ENCODE measurements at places on chromosomes 7 and 10.

DNA sequence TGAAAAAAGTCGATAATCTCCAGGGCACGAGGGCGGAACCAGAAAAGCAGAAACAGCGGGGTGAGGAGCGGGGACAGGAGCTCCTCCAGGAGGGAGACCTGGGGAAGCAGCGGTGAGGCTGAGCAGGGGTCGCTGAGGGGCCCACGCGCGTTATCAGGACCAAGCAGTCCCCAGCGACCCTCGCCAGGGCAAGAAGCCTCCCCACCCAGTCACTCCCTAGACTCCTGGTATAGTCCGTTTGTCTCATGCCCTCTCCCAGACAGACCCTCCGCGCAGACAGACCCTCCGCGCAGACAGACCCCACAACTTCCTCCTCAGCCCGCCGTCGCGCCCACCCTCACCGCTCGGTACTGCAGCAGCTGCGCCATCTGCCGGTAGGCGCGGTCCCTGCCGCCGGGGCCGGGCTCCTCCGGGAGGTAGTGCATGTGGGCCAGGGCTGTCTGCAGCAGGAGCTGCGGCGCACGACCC, 6.3 kb downstream of the ATG9B start:
- peak; percentile 87 for DNase-seq

DNA sequence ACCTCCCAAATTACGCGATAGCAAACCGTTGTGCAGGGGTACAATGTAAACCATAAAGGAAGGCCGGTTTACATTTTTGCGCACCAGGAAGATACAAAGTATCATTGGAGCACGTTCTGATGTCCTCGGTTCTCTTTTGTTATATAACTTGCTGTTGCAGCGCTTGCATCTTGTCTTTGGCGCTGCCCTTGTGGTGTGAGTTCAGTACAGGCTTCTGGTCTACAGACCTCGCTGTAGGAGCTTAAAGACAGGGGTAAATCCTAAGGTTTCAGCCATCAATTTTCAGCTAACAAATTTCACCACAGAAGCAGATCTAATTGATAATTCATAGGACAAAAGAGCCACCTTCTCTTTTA, 1.5 kb upstream of the MKX start:
- no peak for DNase-seq

DNA sequence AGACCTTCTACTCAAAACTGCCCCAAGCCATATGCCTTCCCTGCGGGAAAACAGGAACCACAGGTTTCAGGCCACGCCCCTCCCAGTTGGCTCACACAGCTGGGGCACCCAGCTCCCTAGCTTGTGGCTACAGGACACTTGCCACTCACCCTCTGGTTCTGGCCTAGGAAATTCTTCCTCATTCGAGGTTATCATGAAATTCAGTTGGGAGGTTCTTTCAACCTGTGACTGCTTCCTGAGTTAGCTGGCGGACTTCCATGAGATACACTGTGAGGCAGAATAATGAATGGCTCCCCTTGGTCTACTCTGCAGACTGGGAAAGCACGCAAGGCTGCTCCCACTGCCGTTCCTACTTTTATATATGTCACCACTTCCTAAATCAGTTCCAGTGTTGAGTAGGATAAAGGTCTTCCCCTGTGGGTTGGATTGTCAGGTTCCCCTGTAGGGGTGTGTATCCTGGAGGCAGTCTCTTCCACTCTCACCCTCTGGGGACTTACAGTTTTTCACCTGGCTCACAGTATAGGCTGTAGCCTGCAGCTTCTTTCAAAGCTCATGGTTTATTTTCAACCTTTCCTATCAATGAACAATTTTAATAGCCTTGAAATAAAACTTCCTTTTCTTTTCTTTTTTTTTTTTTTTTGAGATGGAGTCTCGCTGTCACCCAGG, 37.0 kb downstream of the GPR22 start:
- DNase-seq: no peak

DNA sequence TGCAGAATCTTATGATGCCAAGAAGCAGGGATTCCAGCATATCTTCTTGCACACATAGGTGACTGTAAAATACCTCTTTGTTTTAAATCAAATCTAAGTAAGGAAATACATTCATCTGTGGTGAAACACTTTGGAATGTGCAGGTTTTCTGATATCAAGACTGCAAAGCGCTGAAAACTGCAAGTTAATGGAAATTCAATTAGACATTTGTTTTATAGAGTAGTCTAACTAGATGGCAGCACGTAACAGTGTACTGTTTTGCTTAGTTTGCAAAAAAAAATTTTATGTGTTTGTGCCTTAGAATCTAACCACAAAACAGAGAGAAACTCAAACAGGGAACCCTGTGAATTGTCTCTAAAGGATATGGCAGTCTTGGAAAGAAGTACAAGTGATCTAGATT, 259.2 kb downstream of the HDAC9 start:
- no peak for DNase-seq

DNA sequence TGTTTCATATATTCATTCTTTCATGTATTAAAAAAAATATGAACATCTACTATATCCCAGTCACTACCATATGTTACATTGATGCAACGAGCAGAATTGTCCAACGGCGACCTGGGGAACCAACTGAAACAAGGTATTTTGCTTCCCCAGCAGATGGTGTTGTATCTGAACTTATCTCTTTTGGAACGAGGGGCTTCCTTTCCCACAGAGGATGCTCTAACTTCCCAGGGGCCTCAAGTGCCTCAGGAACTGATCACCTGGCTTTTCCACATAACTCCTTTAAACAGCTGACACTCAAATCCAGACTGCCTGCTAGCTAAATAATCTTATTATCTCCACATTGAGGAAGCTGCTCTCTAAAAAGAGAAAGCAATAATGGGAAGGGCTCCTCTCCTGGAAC, 259.3 kb downstream of the HTR7 start:
- DNase-seq: no peak

- DNase-seq: peak; percentile 78
Observed at GRCh38 chr10:16828114-16828568, 10.9 kb upstream of the RSU1 start.

DNA sequence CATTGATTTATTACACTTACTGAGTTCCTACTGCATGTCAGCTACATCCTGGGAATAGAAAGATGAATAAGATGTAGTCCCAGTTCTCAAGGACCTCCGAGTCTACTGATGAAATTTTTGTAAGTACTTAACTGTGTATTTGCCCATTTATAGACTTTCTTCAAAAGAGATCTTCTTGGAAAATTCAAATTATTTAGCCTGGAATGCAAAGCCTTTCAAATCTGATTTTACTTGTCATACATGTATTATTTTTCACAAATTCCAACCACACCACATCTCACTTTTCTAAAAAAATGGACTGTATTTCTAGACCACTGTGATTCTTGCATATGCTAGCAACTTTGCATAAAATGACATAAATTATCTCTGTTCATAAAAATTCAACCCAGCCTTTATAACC, 581.3 kb downstream of the ATRNL1 start:
- DNase-seq: no peak

DNA sequence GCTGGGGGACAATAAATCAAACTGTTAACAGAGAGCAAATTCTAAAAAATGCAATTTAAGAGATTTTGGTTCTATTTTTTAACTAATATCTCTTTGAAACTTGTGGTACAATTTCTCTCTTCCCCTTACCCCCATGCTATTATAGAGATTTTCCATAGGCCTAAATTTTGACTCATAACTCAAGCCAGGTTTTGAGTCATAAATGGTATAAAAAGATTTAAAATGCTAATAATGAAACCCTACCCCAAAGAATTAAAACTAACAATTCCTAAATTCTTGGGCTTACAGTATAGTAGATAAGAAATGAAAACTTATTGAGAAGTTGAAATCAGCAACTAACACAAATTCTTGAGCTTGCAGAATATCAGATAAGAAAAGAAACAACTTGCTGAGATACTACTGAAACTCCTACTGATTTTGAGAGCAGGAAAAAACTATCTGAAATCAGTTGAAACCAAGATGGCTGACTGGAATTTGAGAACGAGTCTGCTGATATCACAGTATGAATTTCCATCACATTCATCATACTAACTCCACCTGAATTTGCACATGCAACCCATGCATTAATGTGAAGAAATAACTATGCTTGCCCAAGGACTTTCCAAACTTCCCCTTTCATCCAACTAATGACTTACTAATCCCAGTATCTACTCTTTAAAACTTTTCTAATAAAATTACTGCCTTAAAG, 36.3 kb downstream of the POT1 start:
- no peak for DNase-seq

DNA sequence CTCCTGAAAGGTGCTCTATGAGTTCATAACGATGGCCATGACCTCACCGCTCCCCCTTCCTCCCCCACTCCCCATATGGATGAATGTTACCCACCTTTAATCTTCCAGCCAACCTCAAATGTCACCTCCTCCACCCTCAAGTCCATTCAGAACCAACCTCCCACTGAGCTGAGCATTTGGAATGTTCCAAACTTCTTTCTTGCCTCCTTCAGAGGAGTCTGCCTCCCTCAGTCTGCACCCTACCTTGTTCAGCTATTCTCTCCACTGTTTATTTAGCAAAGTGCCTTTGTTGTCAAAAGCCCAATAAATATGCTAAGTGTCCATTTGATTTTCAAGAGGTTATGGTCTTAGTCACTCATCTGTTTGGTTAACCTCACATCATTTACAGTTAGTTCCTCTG, 22.9 kb upstream of the MTPAP start:
- no peak for DNase-seq

DNA sequence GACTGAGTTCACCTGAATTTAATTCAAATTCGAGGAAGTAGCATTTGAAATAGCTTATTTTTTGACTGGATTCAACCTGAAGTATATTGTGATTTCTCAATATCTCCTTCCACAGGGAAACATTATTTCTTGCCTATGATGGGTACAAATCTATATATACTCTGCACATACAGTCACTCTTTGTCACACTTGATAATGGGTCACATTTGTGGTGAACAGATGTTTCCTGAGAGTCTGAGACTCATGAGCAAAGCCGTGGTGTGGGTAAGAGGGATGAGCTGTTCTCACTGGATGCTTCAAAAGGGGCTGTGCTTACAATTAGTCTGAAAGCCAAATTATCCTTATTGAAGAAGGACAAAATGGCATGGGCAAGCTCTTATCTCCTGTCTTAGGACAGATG, 18.0 kb upstream of the TBXAS1 start:
- DNase-seq: no peak

DNA sequence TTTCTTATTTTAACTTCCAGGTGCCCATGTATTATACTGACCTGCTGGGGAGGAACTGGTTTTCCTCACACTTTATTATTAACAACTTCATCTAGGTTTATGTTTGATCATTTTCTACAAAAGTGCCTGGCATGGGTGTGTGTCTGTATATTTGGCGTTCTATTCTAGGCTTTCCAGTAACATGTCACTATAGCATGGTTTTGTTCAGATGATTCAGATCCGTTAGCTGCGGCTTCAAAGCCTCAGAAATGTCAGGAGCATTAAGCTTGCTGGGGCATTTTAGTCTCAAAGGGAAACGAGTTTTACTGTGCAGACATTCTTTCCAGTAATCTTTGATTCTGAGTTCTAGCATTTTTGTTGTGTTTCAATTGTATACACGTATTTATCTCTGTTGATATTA, 2.3 kb downstream of the INPP5A start:
- peak; percentile 61 for DNase-seq

DNA sequence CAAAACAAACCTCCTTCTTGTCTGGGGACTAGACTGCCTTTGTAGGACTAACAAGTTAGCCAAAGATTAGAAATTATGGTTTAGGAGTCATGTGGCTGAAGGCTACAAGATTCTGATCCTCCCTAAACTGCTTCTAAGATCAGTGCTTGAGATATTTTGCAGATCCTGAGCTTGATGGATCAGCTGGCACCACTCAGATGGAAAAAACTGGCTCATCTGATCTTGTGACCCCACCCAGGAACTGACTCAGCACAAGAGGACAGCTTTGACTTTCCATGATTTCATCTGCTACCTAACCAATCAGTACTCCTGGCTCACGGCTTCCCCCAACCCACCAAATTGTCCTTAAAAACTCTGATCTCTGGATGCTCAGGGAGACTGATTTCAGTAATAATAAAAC, 271.5 kb upstream of the TAC1 start:
- no peak for DNase-seq

- DNase-seq: peak; percentile 65
Observed at GRCh38 chr7:100894860-100895700, 608 bp downstream of the ACHE start.

- no peak for DNase-seq
Observed at GRCh38 chr10:87500646-87501048, 4.0 kb upstream of the MINPP1 start.

DNA sequence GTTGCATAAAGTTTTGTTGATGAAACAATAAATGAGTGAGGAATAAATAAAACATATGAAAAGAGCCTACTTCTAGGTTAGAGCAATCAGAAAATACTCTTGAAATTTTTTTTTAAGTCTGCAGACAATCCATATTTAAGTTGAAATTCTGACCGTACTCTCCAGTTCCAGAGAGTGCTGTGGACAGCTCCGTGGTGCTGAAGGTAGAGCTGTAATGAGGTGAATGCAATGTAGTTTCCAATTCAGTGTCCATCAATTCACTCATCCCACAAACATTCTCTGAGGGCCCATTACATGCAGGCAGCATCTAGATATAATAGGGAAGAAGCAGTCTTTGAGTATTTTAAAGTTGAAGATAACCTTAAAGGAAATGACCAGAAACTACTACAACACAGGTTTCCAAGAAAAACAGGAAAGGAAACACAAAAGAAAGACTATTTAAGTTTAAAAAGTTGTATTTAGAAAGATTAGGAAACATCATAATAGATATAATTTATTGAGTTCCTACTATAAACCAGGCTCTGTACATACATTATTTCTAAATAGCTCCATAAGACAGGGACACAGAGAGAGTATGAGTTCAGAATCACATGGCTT, 44.0 kb upstream of the CRTAC1 start:
- no peak for DNase-seq
